ENCODE measurements at places on chromosomes 1 and 21.
A peak's percentile ranks its signal among the peaks of the same experiment; 100 is the strongest.

GRCh38 chr1:2275796-2276536 lies 47.8 kb downstream of the SKI start:
- DNase-seq = no peak

- DNase-seq = no peak
Measured at GRCh38 chr1:218383051-218383450, 37.9 kb downstream of the TGFB2 start.

GRCh38 chr1:3068564-3069431 lies at the start of gene PRDM16:
Gene PRDM16 (plus strand): TSS chr1:3069203. CDS start chr1:3069260, 57 bp downstream.
- peak; percentile 44 for DNase-seq

GRCh38 chr1:50424045-50424883 lies 1.0 kb upstream of the DMRTA2 start:
- DNase-seq = peak; percentile 29

- no peak for DNase-seq
Measured at GRCh38 chr21:14833241-14833640, 231.6 kb downstream of the NRIP1 start.

DNA sequence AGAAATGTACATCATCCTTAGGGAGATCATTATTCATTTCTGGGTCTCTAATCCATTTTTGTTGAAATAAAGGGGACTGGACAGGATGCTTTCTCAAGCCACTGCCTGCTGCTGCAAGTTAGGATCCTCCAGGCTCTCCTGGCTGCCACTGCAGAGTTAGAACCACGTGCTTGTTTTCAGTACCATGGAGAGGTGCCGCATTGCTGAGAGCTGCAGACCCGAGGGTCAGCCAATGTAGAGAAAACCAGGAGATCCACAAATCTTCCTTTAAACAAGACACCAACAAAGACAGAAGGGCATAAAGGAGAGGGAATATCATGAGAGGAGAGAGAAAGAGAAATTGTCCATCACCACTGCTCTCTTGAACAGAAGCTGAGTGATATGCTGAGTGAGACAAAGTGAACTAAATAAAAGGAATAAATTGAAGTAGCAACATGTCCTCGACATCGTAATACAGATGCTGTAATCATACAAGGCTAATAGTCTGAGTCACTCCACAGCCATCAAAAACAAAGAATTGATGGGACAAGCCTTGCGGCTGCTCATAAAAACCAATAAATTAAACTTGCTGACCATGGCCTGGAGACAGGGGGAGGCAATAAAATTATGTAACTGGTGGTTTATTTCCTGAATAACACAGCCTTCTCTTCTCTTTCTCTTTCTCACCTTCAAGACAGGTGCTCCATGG lies 255.7 kb downstream of the OMA1 start:
- DNase-seq = peak; percentile 10

- DNase-seq = no peak
Measured at GRCh38 chr1:207453710-207454045, 450 bp upstream of the CR2 start.

Data from A172 (cell line).